ENCODE measurements at places on chromosomes 4 and X.

GRCh38 chr4:89898304-89898716 is 3.7 kb downstream of the MMRN1 start:
- DNase-seq, result no peak

DNA sequence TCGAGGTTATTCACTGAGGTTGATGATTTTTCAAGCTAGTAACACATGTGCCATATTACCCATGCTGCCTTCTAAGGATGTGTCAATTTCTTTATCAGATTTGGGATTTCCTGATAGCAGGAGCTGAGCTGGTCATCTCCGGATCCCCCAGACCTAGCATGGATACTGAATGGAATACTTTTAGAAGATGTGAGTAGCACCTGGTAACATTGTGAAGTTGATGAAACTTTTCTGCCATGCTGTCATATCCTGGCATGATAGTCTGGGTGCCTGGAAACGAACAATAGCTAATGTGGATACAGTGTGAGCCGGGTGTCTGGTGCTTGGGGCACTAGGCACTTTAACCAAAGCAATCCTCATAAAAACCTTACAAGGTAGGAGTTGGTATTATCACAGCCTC is 11.0 kb upstream of the CYTL1 start:
- no peak for DNase-seq

DNA sequence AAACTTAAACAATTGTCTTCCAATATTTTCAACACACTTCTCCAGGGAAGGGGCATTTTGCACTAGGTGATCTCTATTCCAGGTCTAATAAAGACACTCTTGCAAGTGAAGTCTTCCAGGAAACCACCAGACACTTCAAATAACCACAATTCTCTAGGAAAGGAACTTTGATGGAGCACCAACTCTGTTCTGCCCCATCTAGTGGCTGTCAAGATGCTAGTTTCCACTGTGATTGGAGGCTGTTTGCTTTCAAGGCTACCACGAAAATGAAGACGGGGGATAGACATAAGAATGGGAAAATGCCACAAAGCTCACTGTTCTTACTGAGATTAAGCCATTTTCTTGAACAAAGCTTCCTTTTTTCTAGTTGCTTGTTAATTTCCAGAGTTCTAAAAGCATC is 100.6 kb upstream of the F9 start:
- no peak for DNase-seq

DNA sequence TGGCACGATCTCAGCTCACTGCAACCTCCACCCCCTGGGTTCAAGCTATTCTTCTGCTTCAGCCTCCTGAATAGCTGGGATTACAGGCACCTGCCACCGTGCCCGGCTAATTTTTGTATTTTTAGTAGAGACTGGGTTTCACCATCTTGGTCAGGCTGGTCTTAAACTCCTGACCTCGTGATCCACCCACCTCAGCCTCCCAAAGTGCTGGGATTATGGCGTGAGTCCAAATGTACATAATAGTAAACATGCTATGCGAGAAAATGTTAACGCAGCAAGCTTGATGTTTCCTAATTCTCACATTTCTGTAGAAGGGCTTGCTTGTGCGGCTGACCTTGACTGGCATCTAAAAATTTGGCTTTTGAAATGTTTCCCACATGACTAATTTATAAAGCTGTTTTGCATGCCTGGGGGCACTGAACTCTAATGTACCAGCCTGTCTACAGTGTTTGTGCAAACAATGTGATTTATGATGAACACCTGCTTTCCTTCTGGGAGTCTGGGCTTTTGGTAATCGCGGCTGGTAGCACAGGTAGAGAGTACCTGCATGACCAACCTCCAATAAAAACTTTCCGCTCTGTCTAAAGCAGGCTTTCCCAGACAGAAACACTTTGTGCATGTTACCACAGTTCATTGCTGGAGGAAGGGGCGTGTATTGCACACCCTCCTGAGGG is 216.8 kb downstream of the IL15 start:
- peak; percentile 53 for DNase-seq

DNA sequence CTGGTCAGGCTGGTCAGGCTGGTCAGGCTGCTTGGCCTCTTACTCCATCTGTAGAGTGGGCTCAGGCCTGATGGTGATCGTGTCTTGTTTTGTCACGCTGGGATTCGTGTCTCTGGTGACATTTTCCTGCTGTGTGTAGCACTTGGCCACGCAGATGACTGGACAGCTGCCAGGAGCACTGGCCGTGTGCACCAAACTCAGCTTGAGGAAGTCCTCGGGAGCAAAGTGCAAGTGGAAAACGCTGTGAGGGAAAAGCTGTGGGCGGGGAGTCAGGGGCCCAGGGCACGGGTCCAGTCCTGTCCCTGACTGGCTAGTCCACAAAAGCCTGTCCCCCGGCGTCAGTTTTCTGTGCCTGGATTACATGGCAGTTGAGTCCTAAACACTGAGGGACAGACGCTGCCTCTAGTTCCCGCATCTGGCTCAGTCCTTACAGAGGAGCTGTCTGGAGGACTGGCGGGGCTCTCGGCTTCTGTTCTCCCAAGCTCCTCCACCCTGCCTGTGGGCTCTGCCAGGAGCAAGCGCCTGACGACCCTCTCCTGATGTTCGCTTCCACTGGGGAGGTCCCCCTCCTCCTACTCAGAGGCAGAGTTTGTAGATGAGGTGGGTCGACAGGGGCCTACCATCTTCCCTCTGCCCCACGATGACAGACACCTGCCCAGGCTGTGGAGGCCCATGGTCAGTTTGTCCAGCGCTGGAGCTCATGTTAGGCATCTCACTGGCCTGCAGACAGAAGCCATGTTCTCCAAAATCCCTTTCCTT is 35.9 kb upstream of the GRPEL1 start:
- no peak for DNase-seq

- no peak for DNase-seq
Measured at GRCh38 chr4:2462218-2462991, 6.5 kb upstream of the RNF4 start.

GRCh38 chrX:17944833-17945497 is 83.9 kb upstream of the RAI2 start:
- no peak for DNase-seq

GRCh38 chr4:101710806-101711205 is 79.7 kb upstream of the BANK1 start:
- no peak for DNase-seq

DNA sequence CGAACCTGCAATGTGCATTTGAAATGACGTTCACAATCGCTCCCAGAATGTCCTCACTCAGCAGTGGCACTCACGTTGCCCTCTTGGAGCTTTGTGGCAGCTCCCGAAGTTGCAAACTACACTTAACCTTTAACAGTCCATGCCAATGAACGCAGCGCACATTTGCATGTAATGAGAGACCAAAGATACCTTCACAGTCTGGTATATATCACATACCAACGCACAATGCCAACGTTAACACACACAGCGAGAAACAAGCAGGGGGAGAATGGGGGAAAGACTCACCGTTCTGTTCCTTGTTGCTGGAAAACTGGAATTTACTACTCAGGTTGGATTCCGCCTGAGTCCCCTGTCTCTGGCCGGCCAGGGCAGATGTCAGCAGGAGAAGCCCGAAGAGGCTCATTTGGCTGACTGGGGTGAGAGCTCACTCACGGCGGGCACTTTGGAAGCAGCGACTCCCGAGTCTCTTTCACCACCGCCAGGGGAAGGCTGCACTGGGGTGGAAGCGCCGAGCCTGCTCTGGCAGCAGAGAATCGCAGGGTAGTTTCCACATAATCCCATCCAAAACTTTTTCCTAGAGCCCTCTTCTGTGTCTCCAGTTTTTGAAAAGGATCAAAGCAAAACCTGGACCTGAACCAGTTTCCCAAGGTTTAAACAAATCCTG is 966 bp downstream of the PDGFC start:
- no peak for DNase-seq

- DNase-seq, result no peak
Measured at GRCh38 chr4:42489095-42489494, 91.8 kb downstream of the SHISA3 start.

DNA sequence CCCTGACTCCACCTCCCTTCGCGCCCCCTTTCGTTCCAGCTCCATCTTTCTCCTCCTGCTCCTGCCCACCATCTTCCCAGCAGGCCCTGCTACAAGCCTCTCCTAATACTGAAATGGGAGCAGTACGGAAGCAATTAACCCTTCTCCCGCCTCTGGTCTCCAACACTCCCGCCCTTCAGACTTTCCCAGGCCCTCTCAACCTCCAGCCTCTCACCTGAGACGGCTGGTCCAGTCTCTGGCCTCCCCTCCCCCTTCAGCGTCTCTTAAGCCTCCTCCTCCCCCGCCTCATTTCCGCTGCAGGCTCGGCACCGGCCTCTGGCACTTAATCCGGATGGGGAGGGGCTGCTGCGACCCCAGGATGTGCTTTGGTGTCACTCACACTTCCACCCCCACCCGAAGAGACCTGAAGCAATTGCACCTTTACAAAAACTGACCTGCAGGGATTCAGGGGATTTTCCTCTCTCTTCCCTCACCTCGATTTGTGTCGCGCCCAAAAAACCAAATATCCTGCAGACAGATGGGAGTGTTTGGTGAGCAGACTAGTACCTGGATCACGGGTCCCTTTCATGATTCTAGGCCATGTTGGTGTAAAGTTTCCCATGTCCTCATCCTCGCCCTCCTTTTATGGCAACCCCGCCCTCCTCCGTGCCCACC is 657 bp downstream of the TCEAL8 start:
- DNase-seq, result no peak

DNA sequence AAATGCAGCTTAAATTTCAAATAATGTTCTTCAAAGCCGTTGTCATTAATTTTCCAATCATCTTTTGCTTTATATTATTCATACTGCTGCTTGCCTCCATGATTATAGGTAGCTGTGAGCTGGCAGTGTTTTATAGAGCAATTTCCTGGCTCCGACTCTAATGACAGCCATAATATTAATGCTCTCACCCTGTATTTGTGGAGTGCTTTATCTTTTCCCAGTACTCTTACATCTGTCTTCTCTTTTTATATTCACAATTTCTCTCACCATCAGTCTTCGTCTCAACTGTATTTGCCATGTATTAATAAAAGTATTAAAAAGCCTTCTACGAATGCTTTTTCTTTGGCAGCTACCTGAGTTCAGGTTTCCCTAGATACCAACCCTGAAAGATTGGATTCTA is 21.0 kb downstream of the ATXN3L start:
- no peak for DNase-seq

DNA sequence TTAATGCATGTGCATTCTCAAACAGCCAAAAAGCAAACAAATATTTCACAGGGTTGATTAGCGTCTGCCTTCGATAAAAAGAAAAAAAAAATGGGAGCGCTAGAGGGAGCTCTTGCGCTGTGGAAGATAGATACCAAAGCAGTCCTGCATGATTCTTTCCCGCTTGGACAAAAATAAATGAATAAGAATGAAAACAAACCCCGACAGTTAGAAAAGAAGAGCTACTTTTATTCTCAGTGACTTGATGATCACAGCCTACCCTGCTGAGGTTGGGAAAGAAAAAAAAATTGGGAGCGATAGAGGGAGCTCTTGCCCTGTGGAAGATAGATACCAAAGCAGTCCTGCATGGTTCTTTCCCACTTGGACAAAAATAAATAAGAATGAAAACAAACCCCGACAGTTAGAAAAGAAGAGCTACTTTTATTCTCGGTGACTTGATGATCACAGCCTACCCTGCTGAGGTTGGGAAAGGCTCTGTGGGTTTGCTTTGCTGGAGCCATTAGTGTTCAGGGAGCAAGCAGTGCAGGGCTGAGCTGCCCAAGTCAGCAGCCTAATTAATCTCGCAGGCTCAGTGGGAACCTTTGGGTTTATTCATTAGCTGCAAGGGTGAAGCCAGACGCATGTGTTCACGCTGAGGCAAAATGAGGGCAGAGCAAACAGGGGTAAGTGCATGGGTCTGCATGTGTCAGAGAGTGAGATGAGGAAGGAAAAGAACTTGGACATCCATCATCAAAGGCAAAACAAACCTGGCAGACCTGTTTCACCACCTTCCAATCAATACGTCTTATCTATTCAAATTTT is 249.3 kb upstream of the PRKX start:
- DNase-seq, result no peak

- DNase-seq, result no peak
Measured at GRCh38 chr4:113960684-113961321, 18.6 kb downstream of the ARSJ start.

- no peak for DNase-seq
Measured at GRCh38 chr4:74800310-74800709, 6.0 kb upstream of the BTC start.

GRCh38 chr4:10781805-10782204 is 97.2 kb upstream of the CLNK start:
- DNase-seq, result no peak

DNA sequence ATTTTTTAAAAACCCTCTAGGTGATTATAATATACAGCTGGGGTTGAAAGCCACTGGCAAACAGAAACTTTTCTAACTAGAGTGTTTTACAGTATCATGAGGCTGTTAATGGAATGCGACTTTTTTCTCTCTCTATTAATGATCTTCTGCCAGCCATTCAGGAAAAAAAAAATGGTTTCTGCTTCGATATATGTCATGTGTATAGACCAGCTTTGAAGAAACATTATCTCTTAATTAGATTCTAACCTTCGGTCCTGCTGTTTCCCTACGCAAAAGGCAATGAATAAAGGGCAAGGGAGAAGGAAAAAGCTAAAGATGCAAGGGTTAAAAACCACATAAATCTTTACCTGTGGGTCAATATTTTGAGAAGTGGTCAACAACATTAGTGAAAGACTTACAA is 1662.1 kb upstream of the TENM3 start:
- DNase-seq, result no peak

GRCh38 chr4:178937130-178937529 is 1494.9 kb upstream of the AGA start:
- no peak for DNase-seq

- no peak for DNase-seq
Measured at GRCh38 chr4:100848841-100849240, 331.0 kb upstream of the EMCN start.

DNA sequence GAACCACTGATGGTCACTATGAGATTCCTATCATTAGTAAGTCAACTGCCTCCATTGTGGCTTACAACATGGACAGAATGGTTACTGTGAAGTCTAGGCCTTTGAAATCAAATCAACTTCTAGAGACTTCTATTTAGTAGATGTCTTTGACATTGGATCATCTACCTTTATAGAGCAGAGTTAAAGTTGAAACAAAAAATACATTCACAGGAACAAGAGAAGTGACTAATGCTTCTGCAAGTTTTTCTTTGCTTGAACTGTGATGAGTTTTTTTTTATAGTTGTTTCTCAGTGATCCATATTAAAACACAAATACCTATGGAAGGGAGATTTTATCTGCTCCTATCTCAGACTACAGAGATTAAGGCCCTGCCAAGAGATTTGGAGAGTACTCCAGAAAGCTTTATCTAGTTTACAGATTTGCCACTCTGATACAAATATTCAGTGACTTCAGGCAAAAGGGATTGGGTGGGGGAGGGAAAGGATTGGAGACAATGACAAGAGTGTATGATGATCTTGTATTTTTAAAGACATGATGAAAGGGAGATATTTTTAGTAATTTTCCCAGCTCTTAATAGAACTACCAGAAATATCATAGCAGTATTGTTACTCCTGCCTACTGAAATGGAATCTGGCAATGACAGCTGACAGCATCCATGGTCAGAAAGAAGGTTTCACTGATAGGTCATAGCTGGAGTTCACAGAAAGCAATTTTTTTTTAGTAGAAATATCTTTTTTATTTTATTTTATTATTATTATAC is 16.0 kb upstream of the EPGN start:
- DNase-seq, result no peak

GRCh38 chrX:72346302-72346949 is 40.7 kb upstream of the CITED1 start:
- DNase-seq, result no peak

Data from epithelial cell of proximal tubule (primary cell).